ENCODE measurements at places on chromosomes 12 and 14. TPM values are rescaled to one million over a fixed set of nuclear protein-coding genes. Genes with fewer than 3 reads are reported as not detected.
A peak's percentile ranks its signal among the peaks of the same experiment; 100 is the strongest.

- DNase-seq: no peak
Measured at GRCh38 chr12:120500581-120500980, 4.7 kb downstream of the DYNLL1 start.

DNA sequence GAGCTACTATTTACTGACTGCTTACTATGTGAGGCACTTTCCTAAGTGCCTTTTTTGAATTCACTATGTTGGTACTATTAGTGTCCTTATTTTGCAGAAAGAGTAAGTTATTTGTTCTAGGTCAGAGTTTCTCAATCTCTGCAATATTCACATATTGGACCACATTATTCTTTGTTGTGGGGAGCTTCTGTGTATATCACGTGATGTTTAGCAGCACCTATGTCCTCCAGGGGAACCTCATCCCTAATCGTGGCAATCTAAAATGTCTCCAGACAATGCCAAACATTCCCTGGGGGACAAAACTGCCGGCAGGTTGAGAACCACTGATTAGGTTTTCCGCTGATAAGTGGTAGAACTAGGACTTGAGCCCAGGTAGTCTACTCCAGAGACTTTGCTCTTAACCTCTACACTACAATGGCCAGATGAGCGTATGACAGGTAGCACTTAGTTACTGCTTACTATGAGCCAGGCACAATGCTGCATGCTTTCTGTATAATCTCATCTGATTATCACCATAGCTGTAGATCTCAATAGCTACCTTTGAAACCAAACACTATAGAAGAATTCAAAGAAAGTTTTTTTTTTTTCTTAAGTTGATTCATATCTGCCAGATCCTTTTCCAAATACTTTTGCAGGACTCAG, 38.9 kb downstream of the NELL2 start:
- DNase-seq: no peak

The SPIC gene
- not detected for total RNA-seq

The ADAMTS20 gene
- total RNA-seq: 0.28 TPM

DNA sequence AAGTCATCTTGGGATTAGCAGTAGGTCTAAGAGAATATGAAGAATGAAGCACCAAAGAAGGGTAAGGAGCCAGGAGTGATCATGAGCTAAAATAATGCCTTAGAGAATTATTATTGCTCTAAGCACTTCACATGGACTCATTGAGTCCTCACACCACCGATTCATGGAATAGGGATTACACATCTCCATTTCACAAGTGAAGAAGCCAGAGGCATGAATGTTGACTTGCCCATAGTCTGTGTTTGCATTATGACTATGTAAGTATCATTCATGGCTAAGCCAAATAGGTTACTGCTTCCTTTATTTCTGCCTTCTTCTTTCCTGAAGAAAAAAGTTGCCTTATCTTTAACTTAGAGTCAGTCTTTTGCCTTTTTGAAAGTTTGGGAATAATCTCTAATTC, 99.3 kb upstream of the NEDD1 start:
- DNase-seq: no peak

The SLC8A3 gene
- total RNA-seq: not detected

DNA sequence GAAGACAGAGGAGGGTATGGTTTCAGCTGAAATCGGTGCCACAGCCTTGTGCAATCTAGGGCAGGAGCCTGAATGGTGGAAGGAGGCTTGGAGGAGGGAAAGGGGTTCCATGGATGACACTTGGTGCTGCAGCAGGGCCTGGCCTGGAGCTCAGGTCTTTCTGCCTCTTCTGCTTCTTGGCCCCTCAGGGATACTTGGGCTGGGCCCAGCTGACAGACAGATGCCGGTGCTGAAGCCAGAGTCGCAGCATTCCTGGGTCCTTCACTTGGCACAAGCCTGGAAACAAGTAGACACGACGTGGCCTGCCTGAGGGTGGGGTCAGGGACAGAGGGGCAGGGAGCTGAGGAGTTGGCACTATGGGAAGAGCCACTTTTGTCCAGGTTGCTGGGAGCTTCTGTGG, 4.4 kb upstream of the PLEKHD1 start:
- DNase-seq: no peak

GRCh38 chr14:41718477-41719166, 111.9 kb downstream of the LRFN5 start:
- no peak for DNase-seq

The RNU4-1 gene
- 1,293 TPM for total RNA-seq

The KRT85 gene
- total RNA-seq: not detected

DNA sequence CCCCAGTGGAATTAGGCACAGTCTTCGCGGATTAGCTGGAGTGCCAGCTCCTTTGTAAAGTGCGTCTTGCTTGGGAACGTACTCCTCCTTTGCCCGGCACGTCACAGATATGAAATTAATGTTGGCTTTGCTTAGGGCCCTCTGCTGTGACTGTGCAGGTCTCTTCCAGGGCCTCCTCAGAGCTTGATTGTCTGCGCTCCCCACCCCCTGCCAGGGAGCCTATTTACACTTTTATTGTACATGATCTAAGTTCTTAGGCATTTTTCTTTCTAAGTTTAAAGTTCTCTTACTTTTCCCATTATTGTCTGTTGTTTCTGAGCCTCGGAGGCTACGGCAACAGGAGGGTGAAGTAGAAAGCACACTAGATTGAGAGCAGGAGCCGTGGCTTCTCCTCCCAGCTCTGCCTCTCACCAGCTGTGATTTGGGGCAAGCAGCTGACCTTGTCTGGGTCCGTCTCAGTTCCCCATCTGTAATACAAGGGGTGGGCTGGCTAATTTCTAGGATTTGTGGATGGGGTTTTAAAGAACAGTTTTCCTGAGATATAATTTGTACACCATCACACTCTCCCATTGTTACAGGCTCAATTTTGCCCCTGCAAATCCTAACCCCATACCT, 81.8 kb downstream of the TSPAN9 start:
- DNase-seq: peak; percentile 57

GRCh38 chr14:85439696-85440328, 90.1 kb upstream of the FLRT2 start:
- DNase-seq: no peak

GRCh38 chr14:20632831-20633691, 8.4 kb downstream of the OR6S1 start:
- DNase-seq: peak; percentile 96

- DNase-seq: no peak
Measured at GRCh38 chr12:116325336-116325664, 47.8 kb upstream of the MED13L start.

DNA sequence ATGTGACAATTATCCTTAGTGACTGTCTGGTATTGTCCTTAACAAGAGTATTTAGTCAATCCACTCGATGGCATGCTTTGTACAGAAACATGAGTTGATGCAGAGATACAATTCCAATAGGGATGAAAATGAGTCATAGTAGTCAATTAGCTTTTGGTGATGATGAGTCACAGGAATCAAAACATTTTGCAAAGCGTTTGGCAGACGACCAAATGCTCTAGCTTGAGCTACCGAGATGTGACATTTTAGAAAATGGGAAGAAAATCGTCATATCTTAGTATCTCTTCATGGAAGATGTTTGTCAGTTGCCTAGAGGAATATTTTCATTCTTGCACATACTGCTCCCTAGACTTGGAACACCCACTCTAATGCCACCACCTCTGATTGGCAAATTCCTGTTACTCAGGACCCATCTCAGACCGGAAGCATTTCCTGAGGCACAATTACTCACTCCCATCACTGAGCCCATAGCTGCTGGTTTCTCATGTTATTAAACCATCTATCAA, 95.0 kb downstream of the LMNTD1 start:
- peak; percentile 85 for DNase-seq

DNA sequence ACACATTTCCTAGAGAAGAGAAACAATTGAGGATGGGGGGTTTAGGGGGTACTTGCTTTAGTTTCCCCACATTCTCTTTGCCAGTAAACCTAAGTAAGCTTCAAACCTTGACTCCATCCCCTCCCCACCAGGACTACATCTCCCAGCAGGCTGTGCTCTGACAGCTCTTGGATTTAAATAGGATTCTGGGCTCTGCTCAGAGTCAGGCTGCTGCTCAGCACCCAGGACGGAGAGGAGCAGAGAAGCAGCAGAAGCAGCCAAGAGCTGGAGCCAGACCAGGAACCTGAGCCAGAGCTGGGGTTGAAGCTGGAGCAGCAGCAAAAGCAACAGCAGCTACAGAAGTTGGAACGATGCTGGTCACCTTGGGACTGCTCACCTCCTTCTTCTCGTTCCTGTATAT, 20.6 kb downstream of the RDH12 start:
- peak; percentile 27 for DNase-seq

The SLC35F4 gene
- 0.59 TPM for total RNA-seq

DNA sequence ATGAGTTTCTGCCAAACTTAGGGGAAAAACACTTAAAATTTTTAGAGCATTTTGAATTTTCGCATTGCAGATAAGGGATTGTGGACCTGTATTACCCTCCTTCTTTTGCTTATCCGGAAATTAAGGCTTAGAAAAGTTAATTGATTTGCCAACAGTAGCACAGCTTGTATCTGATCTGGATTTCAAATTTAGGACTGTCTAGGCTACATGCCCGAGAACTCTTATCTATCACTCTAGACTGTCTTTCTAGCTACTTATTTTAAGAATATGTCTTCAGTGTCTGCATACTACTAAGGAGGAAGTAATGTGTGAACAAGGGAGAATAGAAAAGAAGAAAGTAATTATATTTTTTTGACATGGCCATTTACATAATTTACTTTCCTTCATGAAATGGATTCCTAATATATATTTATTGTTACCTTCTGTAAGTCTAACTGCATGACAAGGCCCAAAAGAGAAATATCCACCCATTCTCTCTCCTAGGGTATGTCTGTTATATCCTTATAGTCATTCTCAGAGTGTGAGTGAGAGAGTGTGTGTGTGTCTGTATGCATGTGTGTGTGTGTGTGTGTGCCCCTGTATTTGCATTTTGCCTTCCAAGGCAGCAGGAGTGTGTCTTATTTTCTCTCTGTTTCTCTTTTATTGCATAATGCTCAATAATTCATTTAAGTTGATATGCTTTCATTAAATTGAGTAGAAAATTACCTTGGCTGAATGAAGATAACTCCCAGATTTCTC, 132.1 kb downstream of the SLC5A8 start:
- peak; percentile 40 for DNase-seq

- DNase-seq: peak; percentile 67
Measured at GRCh38 chr14:100416921-100417860, 94.1 kb downstream of the SLC25A47 start.

- no peak for DNase-seq
Measured at GRCh38 chr14:77299771-77300170, 20.9 kb downstream of the POMT2 start.

- DNase-seq: peak; percentile 22
Measured at GRCh38 chr14:50388256-50388931, 8.3 kb downstream of the CDKL1 start.

GRCh38 chr14:104859900-104860299, 5.2 kb upstream of the CEP170B start:
- DNase-seq: no peak

All from A673 (cell line).